ENCODE measurements at places on chromosomes 11 and 22.

DNA sequence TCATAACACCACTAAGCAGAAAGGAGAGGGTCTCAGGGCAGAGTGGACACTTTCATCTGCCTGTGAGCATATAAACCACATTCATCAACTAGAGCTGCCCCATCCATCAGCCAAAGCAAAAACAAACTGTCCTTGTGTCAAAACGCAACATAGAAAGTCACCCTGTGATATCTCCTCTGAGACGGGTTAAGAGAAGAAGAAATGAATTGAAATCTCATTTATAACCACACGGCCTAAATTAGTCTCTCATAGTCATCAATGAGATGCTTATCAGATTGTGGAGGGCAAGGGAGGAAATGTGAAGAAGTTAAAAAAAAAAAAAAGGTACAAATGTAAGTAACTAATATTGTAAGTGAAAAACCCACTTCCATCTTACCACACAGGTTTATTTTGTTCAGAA, 75.7 kb downstream of the SIK3 start:
- DNase-seq = no peak

DNA sequence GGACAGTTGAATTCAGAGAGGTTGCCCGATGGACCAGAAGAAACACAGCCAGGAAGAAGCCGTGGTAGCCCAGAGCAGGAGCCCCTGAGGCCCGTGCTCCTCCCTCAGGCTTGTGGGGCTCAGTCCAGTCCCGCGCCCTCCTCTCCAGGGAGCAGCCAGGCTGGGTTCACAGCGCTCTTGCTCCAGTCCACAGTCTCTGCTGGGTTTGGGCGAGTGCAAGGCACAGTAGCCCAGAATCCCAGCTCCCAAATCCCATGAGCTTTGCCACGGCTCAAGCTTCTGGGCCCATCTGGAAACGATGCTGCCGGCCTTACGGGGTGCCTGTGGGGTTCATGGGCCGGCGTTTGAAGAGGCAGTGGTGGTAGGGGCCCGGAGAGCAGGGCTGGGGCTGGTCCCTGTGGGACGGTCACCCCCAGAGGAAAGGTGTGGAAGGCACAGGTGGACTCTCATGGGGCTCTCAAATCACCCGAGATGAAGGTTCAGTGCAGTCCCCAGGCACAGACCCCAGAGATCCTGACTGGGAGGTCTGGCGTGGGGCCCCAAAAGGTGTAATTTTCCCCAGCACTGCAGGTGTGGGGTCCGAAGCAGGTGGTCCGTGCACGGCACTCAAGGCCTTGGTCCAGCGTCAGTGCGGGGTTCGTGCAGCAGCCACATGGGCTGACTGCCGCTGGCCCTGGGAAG, 30.6 kb upstream of the ATXN10 start:
- no peak for DNase-seq

- no peak for DNase-seq
Observed at GRCh38 chr11:26191193-26191592, 140.7 kb upstream of the ANO3 start.

- no peak for DNase-seq
Observed at GRCh38 chr11:40215556-40215955, 1243.9 kb downstream of the LRRC4C start.

- DNase-seq = no peak
Observed at GRCh38 chr11:110128161-110128560, 35.0 kb downstream of the ZC3H12C start.

DNA sequence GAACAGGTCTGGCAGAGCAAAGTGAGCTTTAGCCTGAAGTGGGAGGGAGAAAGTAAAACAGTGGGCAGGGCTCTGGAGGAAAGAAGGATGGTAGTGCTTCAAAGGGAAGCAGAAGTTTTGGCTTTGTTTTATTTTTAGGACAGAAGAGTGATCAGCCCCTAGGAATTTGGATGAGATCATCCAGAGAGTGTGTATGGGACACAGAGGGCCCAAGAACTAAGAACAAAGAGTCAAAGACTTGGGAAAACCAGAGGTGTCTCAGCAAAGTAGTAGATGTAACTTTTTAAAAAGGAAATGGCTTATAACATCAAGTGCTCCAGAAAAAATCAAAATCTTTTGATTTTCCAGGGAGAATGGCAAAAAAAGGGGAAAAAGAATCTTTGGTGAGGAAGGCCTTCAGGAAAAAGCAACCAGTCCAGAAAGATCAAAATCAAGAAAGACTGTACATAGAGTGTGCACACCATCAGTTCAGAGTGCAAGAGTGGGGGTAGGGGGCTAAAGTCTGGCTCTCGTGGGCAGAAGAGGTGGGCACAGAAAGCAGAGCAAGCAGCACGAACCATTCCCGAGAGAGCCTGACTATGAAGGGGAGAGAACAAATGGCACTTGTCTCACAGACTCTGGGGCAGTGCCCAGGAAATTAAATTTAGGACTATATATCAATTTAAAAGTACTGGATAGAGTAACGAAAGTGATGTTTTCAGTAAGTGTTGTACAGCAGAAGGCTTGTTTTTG, 30.0 kb downstream of the MAPK1 start:
- no peak for DNase-seq

DNA sequence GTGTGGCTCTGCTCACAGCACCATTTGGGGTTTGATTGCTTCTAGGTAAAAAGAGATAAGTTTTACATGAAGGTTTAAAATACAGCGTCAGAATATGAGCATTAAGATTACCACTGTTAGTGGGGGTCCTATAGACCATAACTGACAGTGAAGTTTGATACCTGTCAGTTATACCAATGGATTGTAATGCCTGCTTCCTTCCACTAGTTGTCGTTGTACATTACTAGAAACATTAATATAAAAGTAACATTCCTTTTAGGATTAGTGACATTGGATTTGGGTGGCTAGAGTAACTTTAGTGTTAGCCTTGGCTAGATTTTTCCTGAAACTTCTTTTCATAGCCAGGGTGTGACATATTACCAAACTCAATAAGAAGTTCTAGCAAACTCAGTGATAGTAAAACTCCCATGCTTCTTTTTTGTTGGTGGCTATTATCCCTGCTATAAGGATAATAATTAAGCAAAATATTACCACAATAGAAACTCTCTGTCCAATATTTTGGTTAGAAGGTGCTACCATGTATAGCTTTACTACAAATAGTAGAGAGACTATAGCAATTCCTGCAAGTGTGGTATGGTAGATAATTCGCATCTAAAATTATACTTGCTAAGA, 57.1 kb downstream of the FAM181B start:
- no peak for DNase-seq

- DNase-seq = no peak
Observed at GRCh38 chr22:23279781-23280180, 99.5 kb downstream of the BCR start.

DNA sequence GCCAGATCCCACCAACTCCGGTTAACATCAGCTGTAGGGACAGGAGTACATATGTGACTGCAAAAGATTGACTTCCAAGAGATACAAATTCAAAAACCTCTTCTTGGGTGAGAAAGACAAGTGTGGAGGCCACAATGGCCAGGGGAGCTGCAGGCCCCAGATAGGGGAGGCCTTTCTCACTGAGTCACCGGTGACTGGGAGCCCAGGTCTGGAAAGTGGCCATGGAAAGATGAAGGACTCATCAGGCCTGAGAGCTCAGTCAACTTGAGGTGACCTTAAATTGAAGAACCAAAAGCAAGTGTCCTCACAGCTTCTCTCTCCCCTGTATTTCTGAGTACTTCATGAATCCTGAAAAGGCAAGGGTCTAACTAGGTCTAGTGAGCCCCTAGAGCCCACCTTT, 90.4 kb upstream of the CLPB start:
- no peak for DNase-seq

DNA sequence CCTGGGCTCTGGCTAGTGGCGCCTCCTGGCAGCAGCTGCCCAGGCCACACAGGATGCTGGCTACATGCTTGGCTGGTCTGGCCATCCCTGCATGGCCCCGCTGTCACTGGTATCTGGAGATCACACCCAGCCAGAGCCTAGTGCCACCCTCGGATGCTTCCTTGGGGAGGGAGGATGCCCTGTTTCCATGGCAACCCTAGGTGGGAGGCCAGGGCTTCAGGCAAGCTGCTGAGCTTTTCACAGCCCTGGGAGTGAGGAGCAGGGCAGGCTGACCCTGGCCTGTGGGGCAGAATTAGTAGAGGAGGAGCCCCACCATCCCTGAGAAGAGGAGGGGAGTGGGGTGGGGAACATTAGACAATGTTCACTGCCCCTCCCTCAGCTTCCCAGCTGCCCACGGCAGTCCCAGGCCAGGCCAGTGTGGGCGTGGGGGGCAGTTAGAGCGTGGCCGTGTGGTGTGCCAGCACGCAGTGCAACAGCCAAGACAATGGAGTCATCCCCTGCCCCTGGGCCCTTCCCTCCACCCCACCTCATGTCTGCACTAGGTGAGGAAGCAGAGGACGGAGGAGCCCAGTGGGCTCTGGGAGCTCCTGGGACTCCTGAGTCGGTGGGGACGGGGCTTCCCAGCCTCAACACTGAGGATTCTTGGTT, 50.4 kb downstream of the PARVB start:
- DNase-seq = no peak

DNA sequence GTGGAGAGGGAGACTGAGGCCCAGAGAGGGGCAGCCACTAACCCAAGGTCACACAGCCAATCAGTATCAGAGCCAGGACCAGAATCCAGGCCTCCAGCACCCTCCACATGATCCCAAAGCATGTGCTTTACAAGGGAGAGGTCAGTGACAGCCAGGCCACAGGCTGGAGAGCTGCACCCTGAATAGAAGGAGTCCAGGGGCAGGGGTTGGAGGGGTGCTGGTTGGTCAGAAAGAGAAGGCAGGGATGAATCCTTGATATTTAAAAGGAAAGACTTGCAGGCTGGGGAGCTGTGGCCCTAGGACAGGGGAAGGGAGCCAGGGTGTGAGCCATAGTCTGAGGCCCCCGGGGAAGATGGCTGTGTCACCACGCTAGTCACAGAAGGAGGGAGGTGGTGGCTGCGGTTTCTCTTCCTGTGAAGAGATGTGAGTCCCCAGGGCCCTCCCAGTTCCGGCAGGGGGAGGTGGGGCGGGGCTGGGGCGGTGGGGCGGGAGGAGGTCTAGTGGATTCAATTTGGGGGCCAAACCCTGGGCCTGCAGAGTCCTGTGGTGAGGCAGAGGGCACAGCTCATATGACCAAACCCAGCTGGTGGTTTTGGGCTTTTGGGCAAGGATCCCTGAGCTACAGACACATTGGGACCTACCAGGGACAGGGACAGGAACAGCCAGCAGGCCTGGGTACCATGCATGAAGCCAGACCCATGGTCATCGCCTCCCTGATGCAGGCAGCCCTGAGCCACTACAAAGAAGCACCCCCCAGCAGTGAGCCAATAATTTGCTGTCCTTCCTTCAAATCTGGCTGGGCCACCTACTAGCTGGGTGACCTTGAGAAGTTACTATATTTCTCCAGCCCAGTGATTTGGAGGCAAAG, 14.0 kb downstream of the RAC2 start:
- no peak for DNase-seq

DNA sequence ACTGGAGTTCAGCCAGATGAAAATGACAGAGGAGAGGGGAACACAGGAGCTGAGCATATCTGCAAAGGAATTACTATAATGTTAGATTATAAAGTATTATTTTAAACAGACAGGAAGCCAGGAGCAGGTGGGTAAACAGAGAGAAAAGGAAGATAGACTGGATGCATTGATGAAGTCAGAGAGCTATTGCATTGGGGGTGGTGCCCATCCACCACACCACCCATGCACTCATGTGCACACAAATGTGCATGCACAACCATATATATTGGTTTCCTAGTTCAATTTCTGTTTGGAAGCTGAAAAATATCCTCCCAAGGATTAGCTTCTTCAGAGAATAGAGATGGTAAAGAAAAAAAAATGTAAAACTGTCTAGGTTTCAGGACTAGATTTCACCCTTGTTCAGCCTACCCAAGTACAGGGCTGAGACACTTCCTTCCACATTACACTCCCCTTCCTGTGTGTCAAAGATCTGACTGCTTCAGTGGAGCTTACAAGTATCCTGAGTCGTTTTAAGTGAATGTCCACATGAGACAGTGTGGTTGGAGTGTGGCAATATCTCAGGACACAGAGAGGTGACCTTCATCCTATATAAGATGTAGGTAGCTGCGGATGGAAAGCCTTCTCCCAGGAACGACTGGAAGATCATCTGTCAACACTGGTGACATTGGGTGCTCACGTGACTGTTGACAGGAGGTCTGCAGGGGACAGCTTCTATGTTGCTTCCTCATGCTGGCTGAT, 12.2 kb upstream of the SMPD1 start:
- no peak for DNase-seq

DNA sequence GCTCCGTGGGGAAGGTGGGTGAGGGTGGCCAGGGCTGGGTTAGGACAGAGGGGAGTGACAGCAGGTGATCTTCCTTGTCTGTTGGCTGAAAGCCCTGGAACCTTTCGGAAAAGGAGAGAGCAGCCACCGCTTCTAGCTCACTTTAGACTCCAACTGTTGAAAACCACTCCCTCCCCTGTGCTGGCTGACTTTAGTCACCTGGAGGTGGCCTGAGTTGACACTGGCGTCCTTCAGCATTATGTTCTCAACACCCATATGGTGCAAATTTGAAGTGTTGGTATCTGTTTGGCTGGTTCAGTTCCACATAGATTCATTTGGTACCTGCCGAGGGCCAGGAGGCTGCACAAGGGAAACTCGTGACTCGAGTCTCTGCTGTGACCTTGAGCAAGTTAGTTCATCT, 28.8 kb downstream of the ZC3H7B start:
- DNase-seq = no peak

DNA sequence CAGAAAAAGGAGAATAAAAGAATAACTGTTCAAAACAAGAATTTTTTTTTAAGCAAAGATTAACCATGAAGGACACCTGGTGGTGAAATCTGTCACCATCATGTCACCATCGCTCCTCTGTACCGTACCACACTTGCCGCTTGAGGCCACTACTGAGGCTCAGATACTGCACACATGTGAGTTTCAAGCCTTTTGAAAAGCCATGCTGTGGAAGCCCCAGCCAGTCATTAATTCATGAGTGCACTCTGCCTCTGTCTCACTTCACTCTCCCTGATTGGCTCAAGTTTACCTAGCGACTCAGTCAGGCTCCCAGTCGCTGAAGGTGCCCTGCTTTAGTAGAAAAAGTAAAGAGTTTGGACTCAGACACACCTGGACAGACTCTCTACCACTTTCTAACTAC, 6.6 kb upstream of the MS4A12 start:
- DNase-seq = no peak

DNA sequence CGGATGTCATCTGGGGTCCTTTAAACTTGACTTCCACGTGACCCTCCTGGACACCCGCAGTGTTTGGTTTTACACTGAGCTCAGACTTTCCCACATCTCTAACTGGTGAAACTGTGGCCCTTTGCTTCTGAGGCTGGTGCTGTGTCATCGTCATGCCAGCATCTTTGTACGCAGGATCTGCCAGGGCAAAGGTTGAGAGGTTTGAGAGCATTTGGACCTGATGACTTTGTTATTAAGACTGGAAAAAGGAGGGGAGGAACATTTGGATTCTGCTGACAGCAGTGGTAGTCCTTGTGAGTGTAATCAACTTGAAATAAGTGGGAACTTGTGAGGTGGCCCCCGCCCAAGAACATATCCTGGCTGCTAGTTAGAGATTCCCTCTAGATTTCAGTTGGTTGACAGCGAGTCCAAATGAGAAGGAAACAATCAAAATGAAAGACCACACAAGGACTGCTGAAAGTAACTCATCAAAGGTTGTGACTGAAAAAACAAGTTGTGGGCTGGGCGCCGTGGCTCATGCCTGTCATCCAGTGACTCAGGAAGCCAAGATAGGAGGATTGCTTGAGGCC, 102.5 kb downstream of the KIAA1671 start:
- no peak for DNase-seq

All from cortex of kidney (tissue), 1 donor.